ENCODE measurements at places on chromosomes 3 and 15.
A peak's percentile ranks its signal among the peaks of the same experiment; 100 is the strongest.

DNA sequence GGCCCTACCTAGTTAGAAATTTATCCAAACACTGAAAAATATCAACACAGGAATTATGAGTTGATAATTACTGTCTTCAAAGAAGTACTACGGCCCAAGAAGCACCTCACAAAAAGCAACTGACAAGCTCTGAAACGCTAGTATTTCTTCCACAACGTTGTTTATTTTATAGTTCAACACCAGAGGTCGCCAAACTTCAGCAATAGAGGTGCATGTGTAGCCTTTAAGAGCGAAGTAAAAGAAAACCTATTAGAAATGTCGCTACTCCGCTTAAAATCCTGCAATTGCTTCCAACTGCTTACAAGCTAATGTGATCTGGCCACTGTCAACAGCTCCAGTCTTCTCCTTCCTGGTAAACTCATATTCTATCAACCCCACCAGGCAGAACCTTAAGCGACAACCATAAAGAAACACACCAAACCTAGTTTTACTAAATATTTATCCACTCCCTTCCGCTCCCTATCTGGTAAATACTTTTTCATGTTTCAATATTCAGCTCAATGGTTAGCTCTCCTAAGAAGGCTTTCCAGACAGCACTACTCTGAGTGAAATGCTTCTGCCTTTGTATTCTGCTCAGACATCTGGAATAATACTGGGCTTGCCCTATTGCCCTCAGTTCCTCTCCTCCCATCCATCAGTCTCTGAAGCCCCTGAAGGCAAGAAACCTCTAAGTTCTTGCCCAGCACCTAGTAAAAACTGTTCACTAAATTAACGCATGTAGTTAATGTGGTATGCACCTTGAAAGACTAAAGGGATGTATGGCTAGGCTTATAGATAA lies 110.2 kb downstream of the NR1I2 start:
- peak; percentile 70 for DNase-seq

GRCh38 chr15:48289628-48290027 lies 41.6 kb upstream of the DUT start:
- no peak for DNase-seq

- no peak for DNase-seq
Observed at GRCh38 chr3:40853474-40853873, 328.7 kb downstream of the ZNF621 start.

DNA sequence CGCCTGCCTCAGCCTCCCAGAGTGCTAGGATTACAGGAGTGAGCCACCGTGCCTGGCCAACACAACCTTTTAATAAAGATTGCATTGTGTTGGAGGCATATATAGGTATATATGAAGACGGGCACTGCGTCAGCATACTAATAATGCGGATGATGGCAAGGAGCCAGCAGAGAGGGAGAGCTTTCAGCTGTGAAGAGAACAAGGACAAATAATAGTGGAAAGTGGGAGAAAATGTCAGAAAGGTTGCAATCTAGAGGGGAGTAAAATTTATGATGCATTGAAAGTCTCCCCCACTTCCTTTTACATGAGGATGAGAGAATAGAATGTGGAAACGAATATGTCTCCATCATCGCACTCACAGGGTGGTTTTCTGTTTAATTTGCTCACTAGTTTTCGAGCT lies 170.5 kb upstream of the TBL1XR1 start:
- DNase-seq = no peak

- peak; percentile 47 for DNase-seq
Observed at GRCh38 chr3:108441071-108441507, 69.3 kb downstream of the MYH15 start.

DNA sequence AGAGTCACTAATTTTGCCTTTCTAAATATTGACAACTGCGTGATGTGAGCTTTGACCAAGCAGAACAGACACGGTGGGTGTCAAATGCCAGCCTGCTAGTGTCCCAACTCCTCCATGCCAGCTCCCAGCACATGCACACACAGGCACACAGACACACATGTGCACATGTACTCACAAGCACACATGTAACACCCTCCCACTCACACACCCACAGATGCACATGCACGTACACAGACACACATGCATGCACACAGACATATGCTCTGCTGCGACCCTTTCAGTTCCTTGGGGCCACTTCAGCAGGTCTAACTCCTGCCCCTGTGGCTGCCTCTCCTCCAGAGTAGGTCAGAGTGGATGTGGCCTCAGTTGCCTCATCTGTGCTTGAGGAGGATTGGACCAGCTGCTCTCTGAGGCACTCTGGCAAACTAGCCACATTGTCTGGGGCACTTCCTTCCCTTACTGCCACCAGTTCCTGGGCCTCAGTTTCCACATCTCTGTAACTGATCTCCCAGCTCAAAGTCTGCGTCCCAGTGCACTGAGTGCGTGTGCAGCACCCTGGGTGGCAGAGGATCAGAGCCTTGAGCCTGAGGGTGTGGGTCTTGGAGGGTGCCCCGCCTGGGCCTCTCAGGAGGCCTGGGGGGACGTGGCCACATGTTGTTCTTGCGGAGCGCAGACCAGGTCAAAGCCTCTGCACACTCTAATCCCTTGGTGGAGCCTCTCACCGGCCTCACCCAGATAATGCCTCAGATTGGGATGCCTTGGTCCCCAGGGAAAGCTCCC lies 55.0 kb upstream of the PRR23E start:
- no peak for DNase-seq

DNA sequence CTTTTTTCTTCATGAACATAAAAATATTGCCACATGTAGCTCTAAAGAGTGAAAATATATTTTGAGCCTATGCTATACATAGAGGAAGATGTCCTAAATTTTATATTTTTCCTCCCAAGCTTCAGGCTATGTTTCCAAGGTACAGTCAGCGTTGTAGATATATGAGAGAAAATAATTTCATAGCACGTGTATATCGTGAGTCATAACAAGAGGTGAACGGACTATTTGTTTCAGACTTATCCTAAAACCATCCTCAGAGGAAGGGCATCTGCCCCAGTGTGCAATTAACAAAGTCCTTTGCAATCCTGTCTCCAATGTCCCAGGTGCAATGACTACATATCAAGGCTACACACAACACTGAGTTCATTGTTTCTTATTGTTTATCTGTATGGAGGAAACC lies 177.3 kb upstream of the ARRDC4 start:
- no peak for DNase-seq

- DNase-seq = peak; percentile 48
Observed at GRCh38 chr3:99945328-99945995, 127.8 kb downstream of the CMSS1 start.

DNA sequence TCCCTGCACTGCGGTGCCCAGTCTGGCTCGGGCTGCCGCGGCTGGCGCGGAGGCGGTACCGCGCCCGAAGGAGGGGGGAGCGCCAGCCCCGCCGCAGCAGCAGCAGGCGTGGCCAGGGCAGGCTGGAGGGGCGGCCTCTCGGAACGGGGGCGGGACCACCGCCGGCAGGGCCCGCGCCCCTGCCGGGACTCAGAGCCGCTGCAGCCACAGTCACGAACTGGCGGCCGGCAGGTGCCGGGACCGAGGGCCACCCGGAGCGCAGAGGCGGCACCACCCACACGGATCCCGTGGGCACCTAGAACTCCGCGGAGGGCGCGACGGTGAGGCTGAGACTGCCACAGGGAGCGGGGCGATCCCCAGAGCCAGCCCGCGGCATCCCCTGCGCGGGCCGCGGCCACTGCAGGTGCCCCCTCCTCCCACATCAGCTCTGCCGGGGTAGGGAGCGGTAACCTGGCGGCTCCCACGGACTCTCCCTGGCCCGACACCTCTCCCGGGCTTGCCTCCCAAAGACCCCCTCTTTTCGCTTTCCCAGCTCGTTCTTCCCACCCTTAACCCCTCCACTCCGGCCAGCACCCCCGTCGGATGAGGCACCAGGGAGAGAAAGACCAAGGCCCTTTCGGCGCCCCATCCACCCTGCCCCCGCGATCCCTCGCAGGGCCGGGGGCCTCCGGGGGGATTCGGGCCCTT lies at the start of gene VWA5B2:
Gene VWA5B2 (plus strand): TSS at position 192 of the 687 bp plus-strand sequence. CDS start 944 bp downstream, outside the sequence.
- DNase-seq = peak; percentile 22

- DNase-seq = no peak
Observed at GRCh38 chr3:5673521-5673920, 486.0 kb downstream of the EDEM1 start.

- no peak for DNase-seq
Observed at GRCh38 chr15:37789397-37789786, 145.0 kb upstream of the TMCO5A start.

DNA sequence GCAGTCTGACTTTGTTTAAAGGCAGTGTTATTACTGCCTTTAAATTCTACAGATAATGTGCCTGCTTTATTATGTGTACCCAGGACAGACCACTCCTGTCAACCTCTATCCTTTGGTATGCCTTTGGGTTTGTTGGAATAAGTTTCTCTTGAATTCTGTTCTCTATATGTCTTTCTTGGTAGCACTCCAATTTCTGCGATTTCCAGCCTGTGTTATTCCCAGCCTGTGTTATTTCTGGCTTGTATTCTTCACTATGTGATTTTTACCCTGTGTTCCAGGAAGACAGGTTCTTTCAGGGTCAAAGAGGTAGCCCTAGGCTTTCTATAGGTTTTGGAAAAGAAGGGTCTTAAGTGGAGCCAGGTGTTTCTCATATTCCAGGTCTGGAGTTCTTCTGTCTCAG lies 407.4 kb upstream of the AZI2 start:
- DNase-seq = no peak

DNA sequence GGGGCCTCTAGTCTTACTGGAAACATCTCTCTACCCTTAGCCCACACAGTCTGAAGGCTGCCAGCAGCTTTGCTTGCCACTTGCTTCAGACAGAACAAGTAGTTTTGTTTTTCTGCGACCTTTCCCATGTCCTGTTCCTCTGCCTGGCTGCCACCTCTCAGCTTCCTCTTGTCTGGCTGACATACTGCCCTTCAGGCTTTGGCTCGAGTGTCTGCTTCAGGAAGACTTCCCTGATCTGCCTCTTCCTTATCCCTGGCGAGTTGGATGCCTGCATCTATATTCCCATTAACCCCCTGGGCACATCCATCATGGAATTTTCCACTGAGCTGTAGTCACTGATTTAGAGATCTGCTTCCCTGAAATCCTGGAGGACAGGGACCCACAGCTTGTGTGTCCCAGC lies 25.1 kb upstream of the CPNE9 start:
- no peak for DNase-seq

- DNase-seq = peak; percentile 59
Observed at GRCh38 chr3:73499787-73500186, 125.0 kb downstream of the PDZRN3 start.

DNA sequence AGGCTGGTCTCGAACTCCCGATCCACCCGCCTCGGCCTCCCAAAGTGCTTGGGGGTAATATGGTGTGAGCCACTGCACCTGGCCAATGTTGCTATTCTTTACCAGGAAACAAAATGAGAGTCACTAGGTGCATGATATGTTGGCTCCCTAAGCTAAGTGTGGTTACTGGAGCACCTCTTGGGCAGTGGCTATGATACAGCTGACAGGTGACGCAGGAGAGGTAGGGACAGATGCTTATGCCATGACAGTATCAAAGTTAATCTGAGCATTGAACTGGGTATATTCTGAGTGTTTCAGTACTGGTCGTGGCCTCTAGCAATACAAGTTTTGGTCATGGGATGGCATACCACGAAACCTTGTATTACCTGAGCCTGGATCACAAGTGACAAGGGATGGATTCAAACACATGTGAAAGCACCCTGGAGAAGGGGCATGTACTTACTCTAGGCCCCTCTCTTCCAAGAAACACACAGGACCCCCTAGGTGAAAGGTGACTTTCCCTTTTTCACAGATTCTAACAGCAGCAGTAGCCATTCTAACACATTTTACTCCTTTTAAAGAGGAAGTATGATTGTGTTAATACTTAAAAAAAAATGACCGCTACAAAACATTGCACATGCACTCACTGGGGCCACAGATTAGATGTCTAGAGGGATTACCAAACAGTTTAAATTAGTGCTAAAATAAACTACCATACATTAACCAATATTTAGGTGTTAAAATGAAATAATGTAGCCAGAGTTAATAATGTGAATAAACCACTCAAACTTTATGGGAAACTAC lies 467.3 kb downstream of the SHQ1 start:
- DNase-seq = no peak

GRCh38 chr3:145326666-145327065 lies 834.3 kb downstream of the PLOD2 start:
- no peak for DNase-seq

DNA sequence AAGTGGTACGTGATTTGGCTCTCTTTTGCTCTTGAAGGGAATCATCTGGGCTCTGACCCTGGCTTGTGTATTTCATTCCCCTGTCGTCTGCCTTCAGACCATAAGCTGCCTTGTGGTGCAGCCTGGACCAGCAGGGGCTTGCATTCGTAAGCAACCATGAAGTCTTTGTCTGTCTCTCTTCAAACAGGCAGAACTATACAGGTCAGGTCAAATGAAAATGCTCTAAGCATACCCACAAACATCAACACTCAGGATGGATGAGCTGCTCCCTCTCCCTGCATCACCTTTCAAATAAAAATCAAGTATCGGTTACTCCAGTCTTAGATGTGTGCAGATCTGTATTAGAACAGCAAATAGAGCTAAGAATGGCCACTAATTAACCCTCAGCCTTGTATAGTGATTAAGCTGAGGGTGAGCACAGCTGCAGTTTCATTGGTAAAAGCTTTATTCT lies 268.6 kb upstream of the UBE2E1 start:
- DNase-seq = no peak

DNA sequence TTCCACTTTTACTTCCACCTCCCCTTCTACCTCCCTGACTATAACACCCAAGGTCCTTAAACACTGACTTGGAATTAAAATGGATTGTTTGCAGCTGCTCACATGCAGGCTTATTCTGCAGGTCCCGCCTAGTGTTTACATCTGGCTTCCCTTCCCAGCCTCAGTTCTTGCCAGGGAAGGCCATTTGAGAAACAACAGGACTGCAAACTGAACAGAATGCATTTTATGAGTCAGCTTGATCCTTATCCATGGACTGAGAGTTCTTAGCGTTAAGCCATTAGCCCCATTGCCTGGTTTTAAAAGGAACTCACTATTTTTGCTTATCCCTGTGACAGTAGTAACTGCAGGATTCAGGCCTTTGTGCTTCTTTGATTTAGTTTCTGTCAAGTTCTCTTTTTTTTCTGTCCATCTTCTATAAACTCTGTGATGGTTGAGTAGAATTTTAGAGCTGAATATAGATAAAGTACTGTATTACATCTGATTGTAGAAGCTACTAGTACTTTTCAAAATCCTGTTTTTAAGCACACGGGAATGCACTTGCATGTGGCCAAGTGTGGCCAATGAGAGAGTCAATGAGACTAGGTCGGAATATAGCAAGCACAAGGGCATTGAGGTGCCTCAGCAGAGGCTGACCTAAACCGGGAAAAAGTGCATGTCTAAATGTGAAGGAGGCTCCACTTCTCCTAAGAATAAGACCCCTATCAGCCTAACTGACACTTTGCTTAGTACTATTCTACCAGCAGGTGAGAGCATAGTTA lies 106.4 kb downstream of the TUSC7 start:
- DNase-seq = peak; percentile 34
